ENCODE measurements at places on chromosomes 16 and 17.

DNA sequence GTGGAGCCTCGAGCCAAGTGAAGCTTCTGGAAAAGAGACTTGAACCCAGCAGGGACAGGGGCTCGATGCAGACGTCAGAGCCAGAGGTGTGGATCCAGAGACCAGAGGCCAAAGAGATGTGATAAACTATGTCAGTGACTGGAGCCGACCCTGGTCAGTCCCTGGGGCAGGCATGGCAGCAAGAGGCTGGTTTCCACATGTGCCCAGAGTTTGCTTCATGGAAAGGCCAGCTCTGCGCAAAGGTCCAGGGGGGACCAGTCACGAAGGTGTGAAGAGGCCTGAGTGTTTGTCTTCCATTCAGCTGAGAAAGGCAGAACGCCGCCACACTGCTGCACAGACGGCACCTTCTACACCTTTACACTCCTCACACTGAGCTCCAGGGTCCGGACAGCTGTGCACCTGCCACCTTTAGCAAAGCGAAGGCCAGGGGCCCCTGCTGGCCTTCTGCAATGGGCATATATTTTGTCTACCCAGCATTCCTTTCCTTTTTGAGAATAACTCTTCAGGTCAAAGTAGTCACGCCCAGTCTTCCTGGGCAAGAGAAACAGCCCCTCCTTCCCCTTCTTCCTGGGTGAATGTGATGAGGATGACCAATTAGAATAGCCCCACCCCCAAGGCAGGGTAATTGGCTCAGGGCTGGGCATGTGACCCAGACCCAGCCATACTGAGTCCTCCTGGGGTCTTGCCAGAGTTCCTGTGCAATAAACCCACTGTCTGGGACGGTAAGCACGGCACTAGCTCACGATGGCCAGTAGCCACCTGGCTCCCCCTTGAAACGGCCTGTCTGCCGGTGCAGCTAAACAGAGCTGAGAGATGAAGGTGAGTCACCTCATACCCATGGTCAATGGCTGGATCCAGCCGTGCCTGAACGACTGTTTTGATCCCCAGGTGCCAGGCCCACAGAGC lies 2.3 kb upstream of the RPH3AL start:
- DNase-seq: no peak

DNA sequence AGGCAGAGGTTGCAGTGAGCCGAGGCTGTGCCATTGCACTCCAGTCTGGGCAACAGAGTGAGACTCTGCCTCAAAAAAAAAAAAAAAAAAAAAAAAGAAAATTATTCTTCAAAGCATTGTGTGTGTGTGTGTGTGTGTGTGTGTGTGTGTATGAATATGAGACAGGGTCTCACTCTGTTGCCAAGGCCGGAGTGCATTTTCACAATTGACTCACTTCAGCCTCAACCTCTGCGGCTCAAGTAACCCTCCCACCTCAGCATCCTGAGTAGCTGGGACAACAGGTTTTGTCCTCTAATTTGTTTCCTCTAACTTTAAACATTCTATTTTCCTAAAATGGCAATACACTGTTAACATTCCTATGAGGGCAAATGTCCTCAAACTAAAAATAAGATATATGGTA lies 7.7 kb downstream of the FBXO47 start:
- no peak for DNase-seq

DNA sequence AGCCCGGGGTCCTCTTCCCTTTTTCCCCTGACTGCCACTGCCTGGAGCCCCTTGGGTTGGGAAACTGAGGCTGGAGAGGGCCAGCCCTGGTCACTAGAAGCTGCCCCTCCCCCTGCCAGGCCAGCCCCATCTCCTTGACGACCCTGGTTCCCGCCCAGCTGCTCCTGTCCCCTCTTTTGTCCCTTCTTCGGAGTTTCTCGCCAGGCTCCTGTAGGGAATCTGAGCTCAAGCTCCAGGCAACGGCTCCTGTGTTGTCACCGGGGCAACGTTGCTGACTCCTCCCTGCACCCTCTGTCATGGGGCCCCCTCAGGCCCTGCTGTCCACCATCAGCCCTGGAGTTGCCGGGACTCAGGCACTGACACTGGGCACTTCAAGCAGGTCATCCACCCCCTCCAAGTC lies 5.7 kb downstream of the LLGL1 start:
- no peak for DNase-seq

DNA sequence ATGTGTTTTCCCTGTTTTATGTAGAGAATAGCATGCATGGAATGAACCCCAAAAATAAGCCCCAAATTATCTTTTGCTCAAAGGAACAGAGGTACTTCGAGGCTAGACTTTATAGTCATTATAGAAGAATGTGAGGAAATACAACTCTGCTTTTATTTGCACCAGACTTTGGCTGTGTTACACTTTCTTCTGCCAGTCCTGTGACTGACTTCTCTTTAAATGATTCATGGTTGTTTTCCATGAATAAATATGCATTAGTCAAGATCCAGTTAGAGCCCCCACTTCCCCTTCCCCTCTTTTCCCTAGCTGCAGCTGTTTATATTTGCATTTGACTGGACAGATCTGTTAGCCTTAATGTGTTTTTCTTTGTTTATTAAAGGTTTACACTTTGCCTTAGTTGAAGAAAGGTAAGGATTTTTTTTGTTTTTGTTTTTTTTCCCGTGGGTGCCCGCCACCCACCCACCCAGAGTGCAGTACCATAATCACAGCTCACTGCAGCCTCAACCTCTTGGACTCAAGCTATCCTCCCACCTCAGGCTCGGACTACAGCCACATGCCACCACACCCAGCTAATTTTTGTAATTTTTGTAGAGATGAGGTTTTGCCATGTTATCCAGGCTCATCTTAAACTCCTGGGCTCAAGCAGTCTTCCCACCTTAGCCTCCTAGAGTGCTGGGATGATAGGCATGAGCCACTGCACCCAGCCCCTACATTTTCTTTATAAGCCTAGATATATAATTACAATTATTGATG lies 152.6 kb downstream of the CYB561 start:
- DNase-seq: no peak

DNA sequence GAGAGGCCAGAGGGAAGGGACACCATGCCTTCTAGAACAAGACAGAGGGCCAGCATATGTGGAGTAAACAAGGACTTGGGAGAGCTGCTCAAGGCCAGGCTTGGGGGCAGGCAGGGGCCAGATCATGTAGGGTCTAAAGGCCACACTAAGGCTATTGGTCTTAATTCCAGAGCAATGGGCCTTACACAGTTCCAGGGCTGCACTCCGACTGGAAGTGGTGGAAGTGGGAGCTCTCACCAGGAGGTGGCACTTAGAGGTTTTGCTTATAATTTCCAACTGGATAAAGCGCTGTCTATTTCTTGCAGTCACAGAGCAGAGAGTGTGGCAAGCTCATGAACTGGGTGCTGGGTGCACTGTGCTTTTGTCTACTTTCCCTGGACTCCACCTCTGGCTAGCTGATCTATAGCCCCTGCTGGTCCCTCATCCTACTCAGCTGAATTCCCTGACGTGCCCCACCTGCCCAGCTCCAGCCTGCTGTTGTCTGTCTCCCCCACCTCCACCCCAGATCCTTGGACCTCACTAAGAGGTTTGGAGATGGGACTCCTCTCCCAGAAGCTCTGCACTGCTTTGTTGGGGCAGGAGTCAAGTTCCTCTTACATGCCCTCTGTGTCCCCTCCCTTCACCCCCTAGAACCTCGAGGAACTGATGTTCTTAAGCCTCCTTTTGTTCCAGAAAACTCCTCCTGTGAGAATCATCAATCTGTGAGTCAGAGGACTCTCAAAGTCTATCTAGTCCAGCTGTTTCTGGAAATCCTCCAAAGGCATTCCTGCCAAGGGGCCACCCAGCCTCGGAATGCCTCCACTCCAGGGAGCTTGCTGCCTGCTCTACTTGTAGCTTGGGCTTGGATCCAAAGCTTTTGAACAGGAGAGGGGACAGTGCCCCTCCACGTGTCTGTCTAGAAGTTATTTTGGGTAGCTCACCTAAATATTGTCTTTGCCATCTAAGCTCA lies 48.1 kb upstream of the KSR1 start:
- DNase-seq: no peak

DNA sequence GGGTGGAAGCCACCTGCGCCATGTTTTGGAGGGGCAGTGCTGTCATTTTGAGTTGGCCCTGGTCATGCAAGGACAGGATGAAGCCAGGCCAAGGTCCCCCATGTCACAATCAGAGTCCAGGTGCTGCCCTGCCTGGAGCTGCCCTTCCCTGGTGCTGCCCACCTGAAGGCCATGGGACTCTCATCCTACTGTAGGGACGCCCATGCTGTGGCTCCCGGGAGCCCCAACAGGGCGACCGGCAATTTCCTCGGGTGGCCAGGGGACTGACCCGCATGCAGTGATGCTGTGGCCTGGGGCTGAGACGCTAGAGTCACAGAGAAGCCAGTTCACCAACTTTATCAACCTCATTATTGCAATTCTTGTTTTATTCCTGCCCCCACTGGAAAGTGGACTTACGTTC lies 8.0 kb downstream of the CCL17 start:
- DNase-seq: no peak
